Hematopoietic multipotent progenitor cell treated with erythropoietin and hydrocortisone succinate and interleukin-3 and kit ligand, for 6 days (in vitro differentiated cells): ENCODE measurements at places on chromosomes 6 and 20.

- DNase-seq = no peak
Measured at GRCh38 chr6:137176729-137177128, 3.3 kb upstream of the IL22RA2 start.

DNA sequence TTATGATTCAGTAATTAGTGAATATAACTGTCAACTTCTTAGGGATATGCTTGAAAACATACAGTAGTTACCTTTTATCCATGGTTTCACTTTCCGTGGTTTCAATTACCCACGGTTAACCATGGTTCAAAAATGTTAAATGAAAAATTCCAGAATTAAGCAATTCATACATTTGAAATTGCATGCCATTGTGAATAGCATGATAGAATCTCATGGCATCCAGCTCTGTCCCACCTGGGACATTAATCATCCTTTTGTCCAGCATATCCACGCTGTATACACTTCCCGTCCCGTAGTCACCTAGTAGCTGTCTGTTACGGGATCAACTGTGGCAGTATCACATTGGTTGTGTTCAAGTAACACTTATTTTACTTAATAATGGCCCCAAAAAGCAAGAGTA lies 781.7 kb upstream of the CITED2 start:
- DNase-seq = no peak

- DNase-seq = no peak
Measured at GRCh38 chr20:49660912-49661311, 52.8 kb downstream of the B4GALT5 start.

DNA sequence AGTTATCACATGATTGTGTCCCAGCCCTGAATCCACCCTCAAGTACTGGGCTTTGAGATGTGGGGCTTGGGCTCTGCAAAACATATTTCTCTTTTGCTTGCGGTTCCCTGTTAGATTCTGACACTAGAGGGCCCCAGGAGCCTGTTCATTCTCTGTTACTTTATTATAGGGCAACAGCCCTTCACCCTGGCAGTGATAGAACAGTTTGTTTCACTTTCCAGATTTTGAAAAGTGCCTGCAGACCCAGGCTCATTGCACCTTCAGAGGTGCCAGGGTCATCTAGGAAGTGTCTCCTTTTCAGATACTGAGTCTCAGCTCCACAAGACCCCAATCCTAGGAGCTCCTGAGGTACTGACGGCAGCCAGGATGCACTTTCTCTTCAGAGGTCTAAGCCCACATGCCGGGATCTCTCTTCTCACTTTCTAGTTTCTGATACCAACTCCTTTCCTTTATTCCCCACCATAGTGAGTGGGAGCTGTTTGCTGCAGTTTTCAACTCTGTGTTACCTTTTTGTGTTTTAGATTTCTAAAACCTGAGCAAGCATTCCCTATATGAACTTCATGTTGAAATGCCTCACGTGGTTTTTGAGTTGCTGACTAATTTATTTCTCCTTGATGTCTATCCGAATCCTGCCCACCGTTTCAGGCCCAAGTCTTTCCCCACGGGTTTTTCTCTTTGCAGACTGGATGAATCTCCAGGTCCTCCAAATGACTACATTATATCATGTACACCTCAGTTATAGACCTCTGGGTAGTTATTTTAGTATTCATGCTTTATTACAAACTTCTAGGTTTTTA lies 10.9 kb downstream of the ABT1 start:
- DNase-seq = peak; percentile 84

- no peak for DNase-seq
Measured at GRCh38 chr20:43925801-43926200, 11.1 kb downstream of the TOX2 start.

GRCh38 chr6:68779366-68779765 lies 144.3 kb downstream of the ADGRB3 start:
- DNase-seq = no peak

DNA sequence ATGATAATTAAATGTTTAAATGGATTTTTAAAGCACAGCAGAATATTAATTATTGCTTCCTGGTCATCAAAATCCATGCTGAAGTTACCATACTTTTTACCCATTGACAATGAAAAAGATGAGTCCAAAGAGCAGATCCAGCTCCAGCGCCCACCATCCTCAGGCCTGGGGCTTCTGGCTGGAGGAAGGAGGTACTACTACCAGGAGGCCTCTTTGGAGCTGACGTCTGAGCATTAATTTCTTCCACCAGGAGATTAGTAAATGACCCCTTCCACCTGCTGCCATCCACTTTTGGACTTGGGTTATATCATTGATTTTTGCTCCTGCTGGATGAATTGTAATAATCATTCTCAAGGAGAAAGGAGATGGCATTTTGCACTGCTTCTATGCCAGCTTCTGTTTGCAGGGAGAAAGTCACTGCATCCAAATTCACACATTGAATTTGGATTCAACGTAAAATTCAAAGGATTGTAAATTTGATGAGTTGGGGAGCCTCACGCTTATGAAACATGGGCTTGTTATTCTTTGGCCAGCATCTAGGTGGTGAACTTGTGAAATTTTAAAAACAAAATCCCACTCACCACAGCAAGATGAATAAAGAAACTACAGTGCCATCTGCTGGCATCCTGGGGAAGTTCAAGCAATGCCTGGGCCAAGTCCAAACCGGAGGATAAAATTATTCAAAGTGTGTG lies 121.8 kb downstream of the SASH1 start:
- peak; percentile 77 for DNase-seq
